Thymus (tissue), 14 donors: ENCODE measurements at places on chromosomes 12 and 14. TPM values are rescaled to one million over a fixed set of nuclear protein-coding genes. Genes with fewer than 3 reads are reported as not detected.

DNA sequence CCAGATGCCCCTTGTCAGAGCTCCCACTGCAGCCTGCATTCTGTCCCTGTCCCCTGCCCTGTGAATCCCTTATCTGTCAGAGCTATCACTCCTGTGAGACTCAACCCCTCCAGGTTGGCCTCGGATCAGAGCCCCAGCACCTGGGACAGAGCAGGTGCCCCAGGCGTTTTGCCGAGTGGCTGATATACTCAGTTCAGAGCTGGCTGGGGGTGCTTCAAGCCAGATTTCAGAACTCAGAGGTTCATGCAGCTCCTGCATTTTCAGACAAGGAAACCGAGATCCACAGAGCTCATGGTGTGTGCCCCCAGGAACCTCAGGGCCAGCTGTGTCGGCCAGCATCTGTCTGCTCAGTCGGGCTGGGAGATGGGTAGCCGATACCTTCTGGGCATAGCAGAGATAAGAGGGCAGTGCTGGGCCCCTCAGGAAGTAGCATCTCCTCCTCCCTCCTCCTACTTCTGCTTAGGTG is 228.0 kb upstream of the RTL1 start:
- no peak for DNase-seq

DNA sequence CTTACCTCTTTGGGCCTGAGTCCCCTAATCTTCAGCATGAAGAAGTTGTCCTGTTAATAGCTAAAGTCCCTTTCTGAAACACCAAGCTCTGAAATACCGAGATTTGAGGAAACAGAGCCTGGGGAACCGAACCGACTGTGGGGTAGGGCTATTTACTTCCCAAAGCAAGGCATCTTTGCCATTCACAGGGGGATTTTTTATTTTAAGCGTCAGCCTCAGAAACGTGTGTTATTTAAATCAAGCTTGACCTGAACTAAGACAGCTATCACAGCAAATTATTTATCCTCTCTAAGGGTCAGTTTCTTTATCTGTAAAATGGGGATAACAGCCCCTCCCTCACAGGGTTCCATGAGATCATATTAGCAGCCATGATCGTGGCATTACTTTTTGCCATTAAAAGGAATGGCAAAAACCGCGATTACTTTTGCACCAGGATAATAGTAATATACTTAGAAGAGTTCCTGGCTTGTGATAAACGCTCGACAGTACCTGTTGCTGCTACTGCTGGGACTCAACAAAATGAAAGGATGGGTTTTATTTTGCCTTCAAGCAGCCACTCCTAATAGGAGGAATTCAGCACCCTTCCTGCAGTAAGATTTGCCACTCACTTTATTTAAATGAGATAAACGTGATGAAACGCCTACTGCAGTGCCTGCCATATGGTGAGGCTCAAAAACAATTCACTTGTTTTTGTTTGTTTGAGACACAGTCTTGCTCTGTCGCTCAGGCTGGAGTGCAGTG is 1.3 kb upstream of the CORO1C start:
- DNase-seq = no peak

DNA sequence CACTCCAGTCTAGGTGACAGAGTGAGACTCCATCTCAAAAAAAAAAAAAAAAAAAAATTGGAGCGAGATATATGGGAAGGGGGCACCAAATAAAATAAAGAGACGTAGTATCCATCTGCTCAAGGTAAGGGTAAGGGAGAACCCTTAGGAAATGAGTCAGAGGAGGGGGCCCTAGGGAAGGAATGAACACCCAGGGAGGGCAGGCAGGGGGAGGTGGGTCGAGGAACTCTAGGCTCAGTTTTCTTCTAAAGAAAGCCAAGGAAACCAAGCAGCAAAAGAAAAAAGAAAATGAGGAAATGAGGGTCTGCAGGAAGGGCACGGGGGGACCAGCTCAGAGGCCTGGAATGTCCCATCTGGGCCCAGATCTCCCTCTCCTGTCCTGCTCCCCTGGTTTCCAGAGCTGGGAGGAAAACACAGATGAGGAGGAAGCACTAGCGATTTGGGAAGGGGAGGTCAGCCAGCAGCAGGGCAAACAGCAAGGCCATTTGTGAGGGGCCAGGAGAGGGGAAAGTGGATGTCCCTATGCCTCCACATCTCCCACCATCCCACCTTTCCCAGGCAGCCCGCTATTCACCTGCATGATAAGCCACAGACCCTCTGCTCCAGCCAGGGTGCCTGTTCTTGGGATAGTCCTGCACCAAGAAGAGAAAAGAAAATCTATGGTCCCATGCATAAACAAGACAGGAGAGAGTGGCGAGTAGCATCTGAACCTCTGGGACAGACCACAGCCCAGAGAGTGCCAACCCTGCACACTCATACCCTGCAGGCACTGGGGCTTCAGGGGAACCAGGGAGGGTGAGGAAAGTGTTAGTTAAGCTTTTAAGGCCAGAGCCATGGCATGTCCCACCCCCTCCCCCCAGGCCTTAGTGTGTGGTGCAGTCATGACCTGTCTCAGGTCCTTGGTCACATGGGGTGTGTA is 11.9 kb downstream of the SPRYD3 start:
- DNase-seq = no peak

DNA sequence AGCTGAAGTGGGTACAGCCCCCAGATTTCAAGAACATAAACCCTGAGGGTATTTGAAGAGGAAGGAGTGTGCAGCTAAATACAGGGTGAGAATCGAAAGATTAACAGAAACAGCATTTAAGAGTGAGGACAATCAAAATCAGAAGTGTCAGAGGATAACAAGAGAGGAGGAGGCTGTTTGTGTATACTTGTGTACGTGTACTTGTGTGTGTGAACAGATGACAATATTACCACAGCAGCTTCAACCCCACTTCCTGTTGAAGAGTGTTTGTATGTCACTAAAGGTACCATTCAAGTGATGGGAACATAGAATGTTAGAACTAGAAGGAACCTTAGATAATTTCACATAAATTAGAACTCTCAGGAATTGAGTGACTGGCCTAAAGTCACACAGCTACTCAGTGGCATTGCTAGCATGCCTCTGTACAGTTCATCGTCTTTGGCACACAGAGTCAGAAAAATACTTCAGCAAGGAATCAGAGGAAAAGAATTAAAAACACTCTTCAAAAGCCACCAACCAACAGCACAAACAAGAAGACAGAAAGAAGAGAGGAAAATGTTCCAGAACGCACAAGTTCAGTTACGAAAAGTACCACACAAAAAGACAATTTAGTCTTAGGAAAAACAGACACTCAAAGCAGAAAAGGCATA is 164.3 kb upstream of the BCL2L14 start:
- peak; percentile 72 for DNase-seq

DNA sequence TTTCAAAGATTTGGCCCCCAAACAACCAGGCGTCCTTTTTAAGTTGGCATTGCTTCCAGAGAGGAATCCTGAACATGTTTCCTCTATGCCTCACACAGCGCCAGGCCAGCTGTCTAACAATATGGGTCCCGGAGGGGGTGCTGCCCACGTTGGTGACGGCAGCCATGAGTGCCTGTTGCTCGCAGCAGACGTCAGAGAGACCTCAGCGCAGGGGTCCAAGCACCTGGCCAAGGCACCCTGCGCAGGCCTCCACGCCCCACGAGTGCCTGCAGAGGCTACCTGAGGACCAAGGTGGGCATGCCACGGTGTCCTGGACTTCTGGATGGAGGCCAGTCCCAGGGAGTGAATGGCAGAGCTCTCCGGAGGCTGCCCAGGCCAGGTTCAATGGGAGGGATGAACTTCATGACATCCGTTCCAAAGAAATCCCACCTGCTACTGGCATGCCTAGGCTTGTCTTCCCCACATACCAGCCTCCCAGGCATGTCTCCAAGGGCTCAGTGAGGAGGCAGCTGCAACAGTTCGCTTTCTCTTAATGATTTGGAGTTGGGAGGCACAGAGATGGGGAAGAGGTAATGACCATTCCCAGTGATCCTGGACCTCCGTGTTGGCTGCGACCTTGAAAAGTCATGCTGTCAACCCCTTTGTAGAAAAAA is 11.6 kb upstream of the FOXN3 start:
- no peak for DNase-seq

GRCh38 chr12:131088701-131089530 is 135.2 kb downstream of the ADGRD1 start:
- DNase-seq = no peak

DNA sequence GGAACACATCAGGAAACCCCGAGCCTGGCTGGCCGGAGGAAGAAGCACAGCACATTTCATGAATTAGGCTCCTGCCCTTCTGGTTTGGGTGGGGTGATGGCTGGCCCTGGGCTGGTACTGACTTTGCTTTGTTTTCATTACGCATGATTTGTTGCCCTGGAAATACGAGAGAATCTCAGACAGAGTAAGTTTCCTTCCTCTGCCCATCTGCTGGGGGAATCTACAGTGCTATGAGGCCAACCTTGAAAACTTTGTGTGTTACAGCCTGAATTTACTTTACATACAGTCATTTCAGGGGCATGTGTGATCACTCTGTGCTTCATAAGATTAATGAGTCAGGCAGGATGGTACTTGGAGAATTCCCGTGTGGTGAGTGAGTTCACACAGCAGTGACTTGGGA is 20.5 kb upstream of the SLC5A8 start:
- DNase-seq = no peak

- no peak for DNase-seq
Observed at GRCh38 chr14:28571636-28572035, 195.0 kb upstream of the FOXG1 start.

Gene PCED1B
- polyA plus RNA-seq = 7.7 TPM

GRCh38 chr14:51479584-51480325 is 172.0 kb upstream of the FRMD6 start:
- no peak for DNase-seq

DNA sequence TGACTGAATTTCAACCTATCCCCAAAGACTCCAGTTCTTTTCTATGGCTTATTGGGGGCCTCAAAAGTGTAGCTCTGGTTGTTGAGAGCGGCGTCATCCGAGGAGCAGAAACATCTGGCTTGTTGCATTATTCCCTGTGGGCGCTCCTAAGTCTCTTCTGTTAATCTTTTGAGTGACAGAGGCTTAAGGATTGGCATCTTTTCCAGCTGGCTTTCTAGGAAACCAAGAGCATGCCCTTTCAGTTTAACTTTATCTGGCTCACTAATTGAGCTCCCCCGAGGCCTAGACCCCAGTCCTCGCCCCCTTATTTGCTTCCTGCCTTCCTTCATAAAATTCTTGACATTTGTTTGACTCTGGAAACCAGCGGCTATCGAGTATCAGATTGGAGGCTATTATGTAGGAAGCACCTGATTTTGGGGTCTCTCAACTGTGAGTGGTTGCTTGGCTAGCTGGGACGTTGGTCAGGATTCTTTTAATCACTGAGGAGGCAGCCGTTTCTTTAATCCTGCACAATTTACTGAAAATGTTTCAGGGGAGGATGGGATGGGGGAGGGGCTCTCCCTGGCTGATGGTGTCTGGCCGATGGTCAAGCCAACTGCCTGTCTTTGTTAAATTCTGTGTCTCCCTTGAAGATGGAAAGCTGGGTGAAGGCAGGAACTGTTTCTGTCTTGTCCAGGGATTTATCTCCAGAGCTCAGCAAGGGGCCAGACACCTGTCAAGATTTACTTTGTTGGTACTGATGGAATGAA is 3.1 kb downstream of the SMOC1 start:
- DNase-seq = no peak
